ENCODE measurements at places on chromosomes 5 and 9. TPM values are rescaled to one million over a fixed set of nuclear protein-coding genes. Genes with fewer than 3 reads are reported as not detected.

The TLX3 gene
- total RNA-seq: not detected

DNA sequence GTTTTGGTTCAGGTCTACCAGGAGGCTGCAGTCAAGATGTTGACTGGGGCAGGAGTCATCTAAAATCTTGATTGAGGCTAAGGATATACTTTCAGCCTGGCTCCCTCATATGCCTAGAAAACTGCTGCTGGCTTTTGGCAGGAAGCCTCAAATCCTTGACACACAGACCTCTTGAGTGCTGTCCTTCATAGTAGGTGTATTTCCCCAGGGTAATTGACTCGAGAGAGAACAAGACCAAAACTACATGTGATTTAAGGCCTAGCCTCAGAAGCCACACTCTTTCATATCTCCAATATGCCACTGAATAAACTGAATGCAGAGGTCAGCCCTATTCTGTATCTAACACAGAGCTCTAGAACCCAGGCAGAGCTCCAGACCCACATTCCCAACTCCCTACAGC, 402.3 kb upstream of the ADAMTS16 start:
- no peaks in the 10 kb centered on the region for H3K36me3 ChIP-seq

GRCh38 chr9:14273696-14274121, 40.2 kb downstream of the NFIB start:
- no peak for DNase-seq
- H3K36me3 ChIP-seq: no peaks in the 10 kb centered on the region
- no peak overlapping the region for H3K4me3 ChIP-seq
- no peaks in the 10 kb centered on the region for H3K4me1 ChIP-seq

- H3K4me1 ChIP-seq: no peaks in the 10 kb centered on the region
- H3K36me3 ChIP-seq: no peaks in the 10 kb centered on the region
- DNase-seq: no peak
- no peak overlapping the region for H3K27ac ChIP-seq
Observed at GRCh38 chr9:120745278-120745677, 31.0 kb upstream of the MEGF9 start.

- DNase-seq: no peak
- no peaks in the 10 kb centered on the region for H3K27me3 ChIP-seq
- H3K4me3 ChIP-seq: no peak overlapping the region
- no peaks in the 10 kb centered on the region for H3K36me3 ChIP-seq
- no peaks in the 10 kb centered on the region for H3K4me1 ChIP-seq
- no peak overlapping the region for H3K27ac ChIP-seq
Observed at GRCh38 chr9:125604196-125604595, 102.8 kb downstream of the MAPKAP1 start.

The C9orf50 gene
- total RNA-seq: not detected

The NR6A1 gene
- 4.9 TPM for total RNA-seq

The ZNF300 gene
- 2.7 TPM for total RNA-seq

GRCh38 chr5:170701334-170701733, 82.2 kb upstream of the GABRP start:
- DNase-seq: no peak
- no peaks in the 10 kb centered on the region for H3K4me1 ChIP-seq
- H3K36me3 ChIP-seq: no peaks in the 10 kb centered on the region
- no peak overlapping the region for H3K27ac ChIP-seq
- H3K27me3 ChIP-seq: no peaks in the 10 kb centered on the region

DNA sequence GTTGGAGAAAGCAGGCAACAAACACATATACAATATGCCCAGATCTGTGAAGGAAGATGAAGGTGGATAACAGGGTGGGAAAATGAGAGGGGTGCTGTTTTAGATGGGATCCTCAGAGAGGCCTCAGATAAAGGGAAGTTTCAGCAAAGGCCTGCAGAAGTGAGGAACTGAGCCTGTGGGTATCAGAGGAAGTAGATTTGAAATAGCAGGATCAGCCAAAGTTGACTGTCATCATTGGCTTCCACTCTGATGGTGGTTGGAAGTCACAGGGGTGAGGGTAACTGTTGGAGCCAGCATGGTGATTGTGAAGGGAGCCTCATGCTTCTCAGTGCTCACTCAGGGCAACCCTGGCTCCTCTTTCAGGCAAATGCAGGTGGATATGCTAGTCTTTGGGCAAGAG, 607.2 kb upstream of the CLINT1 start:
- H3K4me1 ChIP-seq: no peaks in the 10 kb centered on the region
- no peaks in the 10 kb centered on the region for H3K36me3 ChIP-seq
- H3K27me3 ChIP-seq: no peaks in the 10 kb centered on the region

- H3K27me3 ChIP-seq: no peaks in the 10 kb centered on the region
- H3K36me3 ChIP-seq: no peaks in the 10 kb centered on the region
- DNase-seq: no peak
- no peak overlapping the region for H3K4me3 ChIP-seq
- no peak overlapping the region for H3K27ac ChIP-seq
Observed at GRCh38 chr9:107875571-107875980, 386.0 kb upstream of the KLF4 start.

DNA sequence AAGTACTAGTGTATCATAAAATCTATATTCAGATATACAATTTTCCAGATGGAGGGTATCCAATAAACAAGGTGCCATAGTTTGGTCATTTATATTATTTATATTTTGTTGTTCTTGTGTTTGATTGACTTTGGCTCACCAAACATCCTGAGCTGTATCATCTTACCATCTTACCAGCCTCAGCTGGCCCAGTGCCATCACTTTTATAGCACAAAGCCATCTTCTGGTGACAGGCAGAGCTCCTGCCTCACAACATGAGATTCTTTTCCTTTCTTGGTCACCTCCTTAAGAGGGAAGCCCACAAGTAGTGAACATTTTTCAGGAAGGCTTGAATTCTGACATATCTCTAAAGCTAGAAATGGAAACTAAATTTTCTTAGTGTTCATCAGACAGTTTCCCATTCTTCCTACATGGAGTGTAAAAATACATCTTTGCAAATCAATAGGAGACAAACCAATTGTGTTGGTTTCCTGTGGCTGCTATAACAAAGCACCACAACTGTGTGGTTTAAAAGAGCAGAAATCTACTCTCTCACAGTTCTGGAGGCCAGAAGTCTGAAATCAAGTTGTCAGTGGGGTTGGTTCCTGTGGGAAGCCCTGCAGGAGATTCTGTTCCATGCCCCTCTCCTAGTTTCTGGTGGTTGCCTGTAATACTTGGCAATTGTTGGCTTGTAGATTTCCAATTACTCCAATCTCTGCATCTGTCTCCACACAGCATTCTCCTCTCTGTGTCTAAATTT, 341.8 kb downstream of the MAN2A1 start:
- no peaks in the 10 kb centered on the region for H3K36me3 ChIP-seq
- no peaks in the 10 kb centered on the region for H3K4me1 ChIP-seq
- no peaks in the 10 kb centered on the region for H3K27me3 ChIP-seq
- DNase-seq: no peak

GRCh38 chr5:73709536-73710129, 83.6 kb downstream of the ARHGEF28 start:
- no peaks in the 10 kb centered on the region for H3K27me3 ChIP-seq
- no peaks in the 10 kb centered on the region for H3K36me3 ChIP-seq
- no peak for DNase-seq
- H3K4me3 ChIP-seq: no peak overlapping the region
- H3K27ac ChIP-seq: no peak overlapping the region

DNA sequence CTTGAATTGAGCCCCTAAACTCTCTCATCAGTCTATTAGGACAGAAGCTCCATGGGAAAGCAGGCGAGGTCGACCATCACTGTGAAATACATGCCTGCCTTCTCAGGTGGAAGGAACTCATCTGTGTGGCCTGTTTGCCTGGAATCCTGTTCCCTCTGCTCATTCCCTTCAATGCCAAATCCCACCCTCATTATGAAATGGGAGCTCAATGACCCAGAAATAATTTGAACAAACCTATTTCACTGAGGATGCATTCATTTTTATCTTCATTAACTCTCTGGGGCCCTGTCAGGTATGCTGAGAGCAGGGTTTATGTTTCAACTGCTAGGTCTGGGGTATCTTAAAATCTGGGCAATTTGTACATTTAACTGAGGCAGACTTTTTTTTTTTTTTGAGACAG, 142.2 kb downstream of the MED27 start:
- DNase-seq: no peak
- no peaks in the 10 kb centered on the region for H3K27me3 ChIP-seq
- H3K4me1 ChIP-seq: no peaks in the 10 kb centered on the region
- H3K27ac ChIP-seq: no peak overlapping the region
- H3K4me3 ChIP-seq: no peak overlapping the region

Measured in colonic mucosa (tissue), 4 donors.